ENCODE measurements at places on chromosomes 4 and X. TPM values are rescaled to one million over a fixed set of nuclear protein-coding genes. Genes with fewer than 3 reads are reported as not detected.
A peak's percentile ranks its signal among the peaks of the same experiment; 100 is the strongest.

Gene RHOH
- total RNA-seq, result 12.9 TPM

Gene SGMS2
- 124 TPM for total RNA-seq

Gene NLRP2B
- not detected for total RNA-seq

GRCh38 chr4:6520051-6520636 lies 47.7 kb upstream of the PPP2R2C start:
- DNase-seq, result no peak

GRCh38 chrX:70509078-70509477 lies 64.4 kb downstream of the DLG3 start:
- no peak for DNase-seq

DNA sequence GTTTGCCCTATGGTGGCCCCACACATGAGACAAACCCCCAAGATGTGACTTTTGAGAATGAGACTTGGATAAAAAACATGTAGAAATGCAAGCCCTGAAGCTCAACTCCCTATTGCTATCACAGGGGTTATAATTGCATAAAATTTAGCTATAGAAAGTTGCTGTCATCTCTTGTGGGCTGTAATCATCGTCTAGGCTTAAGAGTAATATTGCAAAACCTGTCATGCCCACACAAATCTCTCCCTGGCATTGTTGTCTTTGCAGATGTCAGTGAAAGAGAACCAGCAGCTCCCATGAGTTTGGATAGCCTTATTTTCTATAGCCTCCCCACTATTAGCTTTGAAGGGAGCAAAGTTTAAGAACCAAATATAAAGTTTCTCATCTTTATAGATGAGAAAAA lies 14.6 kb downstream of the ALB start:
- no peak for DNase-seq

DNA sequence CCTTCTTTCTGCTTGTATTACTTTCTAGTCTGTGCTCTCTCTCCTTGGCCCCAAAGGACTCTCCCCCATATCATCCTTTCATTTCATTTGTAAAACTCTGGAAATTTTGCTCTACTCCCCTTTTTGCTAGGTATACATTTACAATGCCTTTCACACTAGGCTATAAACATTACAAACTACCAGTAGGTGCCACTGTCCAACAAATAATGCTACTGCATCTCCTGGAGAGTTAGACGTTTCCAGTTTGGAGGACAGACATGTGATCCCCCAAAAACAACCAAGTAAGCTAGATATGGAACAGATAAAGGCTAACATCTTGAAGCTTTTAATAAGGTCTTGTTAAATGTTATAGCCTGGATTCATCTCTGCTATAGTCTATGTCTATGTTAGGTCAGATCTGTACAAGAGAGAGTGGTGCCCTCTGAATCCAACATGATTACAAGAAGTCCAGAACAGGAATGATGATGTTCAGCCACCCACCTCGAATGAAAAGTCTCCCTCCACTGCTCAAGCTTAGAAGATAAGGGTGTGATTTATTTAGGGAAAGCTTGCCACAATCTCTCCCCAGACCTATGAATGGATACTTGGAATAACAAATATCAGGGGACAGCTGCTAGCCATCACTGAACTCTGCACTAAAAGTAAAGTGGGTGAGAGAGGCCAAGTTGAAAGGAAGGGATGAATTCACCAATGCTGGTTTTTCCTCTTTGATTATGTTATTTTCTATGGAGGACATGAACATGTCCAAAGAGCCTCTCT lies 14.3 kb downstream of the CBR4 start:
- DNase-seq, result peak; percentile 57

DNA sequence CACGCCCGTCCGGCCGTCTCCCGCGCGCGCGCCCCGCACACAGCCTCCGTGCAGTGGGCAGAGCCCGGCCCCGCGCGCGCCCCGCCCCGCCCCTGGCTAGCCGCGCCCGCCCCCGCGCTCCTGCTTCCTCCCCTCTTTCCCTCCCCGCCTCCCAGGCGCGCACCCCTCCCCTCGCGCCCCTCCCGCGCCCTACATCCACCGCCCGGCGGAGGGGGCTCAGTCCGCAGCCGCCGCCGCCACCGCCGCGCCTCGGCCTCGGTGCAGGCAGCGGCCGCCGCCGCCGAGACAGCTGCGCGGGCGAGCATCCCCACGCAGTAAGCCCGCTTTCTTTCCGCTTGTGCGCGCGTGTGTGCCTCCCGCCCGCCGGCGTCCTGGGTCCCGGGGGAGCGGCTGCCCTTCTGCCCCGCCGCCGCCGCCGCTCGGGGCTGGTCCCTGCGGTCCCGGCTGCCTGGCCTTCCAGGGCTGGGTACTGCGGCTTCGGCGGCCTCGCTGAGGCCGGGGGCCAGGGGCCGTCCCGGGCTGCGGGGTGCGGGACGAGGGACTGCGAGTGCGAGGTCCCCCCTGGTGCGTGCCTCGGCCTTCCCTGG lies at the start of gene FHL1:
TSS of gene FHL1 (plus strand) at position 219 of the 587 bp plus-strand sequence.
- peak; percentile 83 for DNase-seq

DNA sequence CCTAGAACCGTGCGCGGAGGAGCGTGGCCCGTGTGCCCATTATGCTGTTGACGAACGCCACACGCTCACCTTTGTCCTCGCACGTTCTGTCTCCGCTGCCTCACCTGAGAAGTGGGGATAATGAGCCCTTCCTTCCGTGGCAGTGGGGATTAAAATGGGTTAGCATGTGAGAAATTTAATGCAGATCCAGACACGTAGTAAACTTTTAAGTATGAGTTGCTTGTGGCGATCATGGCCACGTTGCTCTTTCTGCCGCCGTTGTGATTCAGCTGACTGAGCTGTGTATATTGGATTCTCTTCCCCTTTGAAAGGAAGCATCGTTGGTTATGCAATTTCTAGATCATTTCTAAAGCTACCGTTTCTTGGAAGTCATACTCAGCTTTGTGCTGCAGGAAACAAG lies 16.5 kb downstream of the TBC1D14 start:
- no peak for DNase-seq

GRCh38 chr4:8090312-8090711 lies 68.3 kb downstream of the ABLIM2 start:
- DNase-seq, result no peak

DNA sequence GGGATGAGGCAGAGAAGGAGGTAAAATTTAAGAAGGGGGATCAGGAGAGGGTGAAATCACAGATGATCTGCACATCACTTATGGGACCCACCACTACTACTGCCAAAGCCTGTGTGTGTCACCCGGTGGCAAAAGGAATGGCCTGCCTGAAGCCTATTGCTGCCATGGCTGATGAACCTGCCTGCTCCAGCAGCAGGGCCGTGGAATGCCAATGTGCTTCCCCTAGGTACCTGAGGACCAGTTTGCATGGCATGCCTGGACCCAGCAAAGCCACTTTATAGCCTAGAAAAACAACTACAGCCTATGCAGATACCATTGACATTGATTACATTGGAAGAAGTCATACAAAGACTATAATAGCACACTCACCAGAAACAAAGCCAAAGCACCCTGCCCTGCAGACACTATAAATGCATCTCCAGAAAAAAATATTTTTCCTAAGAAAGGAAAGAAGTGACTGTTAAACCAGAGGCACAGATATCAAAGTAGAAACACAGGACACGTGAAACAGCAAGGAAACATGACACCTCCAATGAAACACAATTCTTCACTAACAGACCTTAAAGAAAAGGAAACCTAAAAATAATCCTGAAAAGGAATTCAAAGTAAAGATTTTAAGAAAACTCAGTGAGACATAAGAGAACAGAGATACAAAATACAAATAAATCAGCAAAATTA lies 680.7 kb upstream of the GRID2 start:
- no peak for DNase-seq

DNA sequence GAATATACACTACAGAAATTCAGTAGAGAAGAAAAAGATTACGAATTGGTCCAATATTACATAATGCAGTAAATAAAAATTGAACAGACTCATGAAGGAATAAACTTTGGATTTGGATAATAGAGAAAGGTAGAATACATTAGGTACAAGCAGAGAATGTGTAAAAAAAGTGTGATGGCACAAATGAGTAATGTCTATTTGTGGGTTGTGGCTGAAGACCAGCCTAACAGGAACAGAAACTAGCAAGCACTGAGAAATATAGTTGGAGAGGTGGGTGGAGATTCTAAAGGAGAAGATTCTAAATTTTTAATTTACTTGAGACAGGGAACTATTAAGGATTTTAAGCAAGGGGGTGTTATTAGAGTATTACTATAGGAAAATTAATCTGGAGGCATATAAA lies 15.2 kb upstream of the CLOCK start:
- DNase-seq, result no peak

DNA sequence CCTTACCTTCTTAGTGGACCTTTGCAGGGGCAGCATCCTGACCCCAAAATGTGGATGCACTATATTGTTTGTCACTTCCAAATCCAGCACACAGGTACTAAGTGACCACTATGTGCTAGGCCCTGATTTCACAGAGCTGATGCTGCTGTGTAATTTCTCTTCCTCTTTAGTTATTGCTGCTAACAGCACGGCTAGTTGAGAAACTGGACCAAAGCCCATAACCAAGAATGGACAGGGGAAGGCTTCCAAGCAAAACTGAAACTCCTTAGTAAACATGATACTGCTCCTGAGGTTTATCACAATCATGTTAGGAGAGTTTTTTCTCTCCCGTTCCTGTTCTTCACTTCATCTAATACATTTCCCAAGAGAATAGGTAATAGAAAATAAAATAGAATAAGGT lies 172.9 kb upstream of the TTC29 start:
- DNase-seq, result peak; percentile 41

All from lung (tissue), 17 donors.